Stomach (tissue), 19 donors: ENCODE measurements at places on chromosomes 3 and 15. TPM values are rescaled to one million over a fixed set of nuclear protein-coding genes. Genes with fewer than 3 reads are reported as not detected.

- H3K36me3 ChIP-seq: no peaks in the 10 kb centered on the region
- H3K4me1 ChIP-seq: peaks cover 16% of the 10 kb centered on the region
- no peaks in the 10 kb centered on the region for H3K27me3 ChIP-seq
- peak; percentile 90 for DNase-seq
These were observed 240.1 kb downstream of the ISL2 start for GRCh38 chr15:76576523-76577279.

- H3K27ac ChIP-seq: no peak overlapping the region
- H3K36me3 ChIP-seq: no peaks in the 10 kb centered on the region
- H3K4me1 ChIP-seq: no peaks in the 10 kb centered on the region
- H3K4me3 ChIP-seq: no peak overlapping the region
- DNase-seq: no peak
These were observed 46.3 kb downstream of the EBLN2 start for GRCh38 chr3:73107676-73108187.

- peaks cover 44% of the 10 kb centered on the region for H3K27me3 ChIP-seq
- no peak overlapping the region for H3K4me3 ChIP-seq
- H3K27ac ChIP-seq: no peak overlapping the region
- no peaks in the 10 kb centered on the region for H3K36me3 ChIP-seq
These were observed 159.2 kb upstream of the LINGO1 start for GRCh38 chr15:77791941-77792340.

DNA sequence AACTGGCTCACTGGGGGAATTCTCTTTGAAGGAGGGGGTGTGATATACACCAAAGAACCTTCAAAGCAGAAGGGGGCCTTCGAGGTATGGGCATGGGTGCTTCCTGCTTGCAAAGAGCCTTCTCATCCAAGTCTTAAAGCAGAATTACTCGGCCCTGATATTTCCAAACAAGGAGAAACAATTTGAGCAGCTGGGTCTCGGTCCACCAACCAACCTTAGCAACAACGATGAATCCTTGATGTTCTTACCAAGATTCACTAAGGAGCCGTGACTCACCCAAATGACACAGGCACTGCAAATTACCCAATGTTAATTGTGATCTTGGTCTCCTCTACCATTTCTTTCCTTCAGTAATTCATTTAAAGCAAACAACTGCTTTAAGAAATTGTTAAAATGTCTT, 7.7 kb downstream of the HOMER2 start:
- H3K4me3 ChIP-seq: no peak overlapping the region
- DNase-seq: no peak
- peaks cover 33% of the 10 kb centered on the region for H3K4me1 ChIP-seq

- H3K27me3 ChIP-seq: no peaks in the 10 kb centered on the region
- peaks cover 38% of the 10 kb centered on the region for H3K4me1 ChIP-seq
- no peak overlapping the region for H3K4me3 ChIP-seq
- H3K36me3 ChIP-seq: no peaks in the 10 kb centered on the region
These were observed 3.6 kb upstream of the CALML4 start for GRCh38 chr15:68208636-68209240.

DNA sequence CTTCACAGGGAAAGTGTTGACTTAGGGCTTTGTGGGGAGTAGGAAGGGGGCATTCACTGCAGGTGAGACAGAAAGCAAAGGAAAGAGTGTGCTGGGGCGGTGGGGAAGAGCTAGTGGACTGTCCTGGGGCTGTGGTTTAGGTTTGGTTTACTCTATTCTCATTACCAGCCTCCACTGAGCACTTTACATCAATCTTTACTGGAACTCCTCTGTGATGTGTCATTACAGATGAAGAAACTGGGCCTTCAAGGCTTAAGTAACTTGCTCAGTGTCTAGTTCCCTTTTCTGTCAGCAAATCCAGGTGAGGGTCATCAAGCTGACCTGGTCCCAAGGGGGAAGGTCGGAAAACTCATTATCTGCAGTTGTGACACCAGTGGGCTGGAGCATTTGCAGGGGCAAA, 120.2 kb upstream of the PFN2 start:
- H3K27me3 ChIP-seq: no peaks in the 10 kb centered on the region
- no peak overlapping the region for H3K4me3 ChIP-seq
- no peak for DNase-seq
- H3K4me1 ChIP-seq: no peaks in the 10 kb centered on the region
- no peak overlapping the region for H3K27ac ChIP-seq

- H3K27me3 ChIP-seq: no peaks in the 10 kb centered on the region
- no peak overlapping the region for H3K27ac ChIP-seq
- DNase-seq: no peak
- H3K36me3 ChIP-seq: peaks cover 97% of the 10 kb centered on the region
These were observed 33.3 kb downstream of the TRPM7 start for GRCh38 chr15:50653156-50653743.

DNA sequence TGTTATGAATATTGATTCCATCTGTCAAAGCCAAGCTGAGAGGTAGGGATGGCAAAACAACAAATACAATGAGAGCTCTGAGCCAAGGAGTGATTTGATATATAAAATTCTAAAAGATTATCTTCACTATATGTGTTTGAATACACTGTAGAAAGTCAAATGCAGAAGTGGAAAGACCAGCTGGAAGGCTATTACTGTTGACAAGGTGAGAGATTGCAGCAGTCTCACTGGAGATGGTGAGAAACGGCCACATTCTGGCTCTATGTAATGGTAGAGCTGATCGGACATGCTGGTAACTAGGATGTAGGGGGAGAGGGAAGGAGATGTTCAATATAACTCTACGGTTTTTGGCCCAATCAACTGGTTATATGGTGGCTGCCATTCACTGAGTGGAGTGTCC, 434.2 kb upstream of the SUCLG2 start:
- no peak overlapping the region for H3K27ac ChIP-seq
- H3K36me3 ChIP-seq: no peaks in the 10 kb centered on the region
- H3K4me1 ChIP-seq: peaks cover 18% of the 10 kb centered on the region
- H3K27me3 ChIP-seq: no peaks in the 10 kb centered on the region
- no peak overlapping the region for H3K4me3 ChIP-seq

- H3K4me1 ChIP-seq: no peaks in the 10 kb centered on the region
- H3K36me3 ChIP-seq: no peaks in the 10 kb centered on the region
- no peak overlapping the region for H3K4me3 ChIP-seq
- no peaks in the 10 kb centered on the region for H3K27me3 ChIP-seq
- no peak overlapping the region for H3K27ac ChIP-seq
These were observed 212.4 kb downstream of the IL5RA start for GRCh38 chr3:2897821-2898220.

- no peaks in the 10 kb centered on the region for H3K36me3 ChIP-seq
- DNase-seq: no peak
- H3K4me1 ChIP-seq: no peaks in the 10 kb centered on the region
- no peak overlapping the region for H3K4me3 ChIP-seq
- no peak overlapping the region for H3K27ac ChIP-seq
- H3K27me3 ChIP-seq: no peaks in the 10 kb centered on the region
These were observed 331.9 kb upstream of the WNT5A start for GRCh38 chr3:55819005-55819404.

COLQ gene
- total RNA-seq: 5.3 TPM

TRIM42 gene
- not detected for total RNA-seq

NR2F2 gene
- total RNA-seq: 63.0 TPM

PLSCR2 gene
- not detected for total RNA-seq
